ENCODE measurements at places on chromosomes 4 and X.

DNA sequence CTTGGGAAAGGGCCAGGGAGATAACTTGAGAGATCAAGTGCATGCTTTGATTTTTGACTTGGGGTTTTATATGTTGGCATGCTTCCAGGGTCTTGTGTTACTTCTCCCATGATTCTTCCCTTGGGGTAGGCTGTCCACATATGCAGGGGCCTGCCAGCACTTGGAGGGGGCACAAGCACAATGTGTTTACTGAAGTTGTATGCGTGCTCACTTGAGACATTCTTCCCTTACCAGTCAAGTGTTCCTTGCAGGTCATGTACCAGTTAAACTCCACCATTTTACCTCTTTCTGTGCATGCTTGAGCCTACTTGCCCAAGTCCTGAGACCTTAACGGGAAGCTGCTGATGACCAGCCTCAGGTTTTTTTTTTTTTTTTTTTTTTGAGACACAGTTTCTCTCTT is 1880.5 kb downstream of the ARAP2 start:
- no peak for DNase-seq

- DNase-seq = no peak
Measured at GRCh38 chrX:40867352-40867751, 132.0 kb upstream of the MED14 start.

- no peak for DNase-seq
Measured at GRCh38 chrX:40084471-40085101, 13.2 kb downstream of the BCOR start.

DNA sequence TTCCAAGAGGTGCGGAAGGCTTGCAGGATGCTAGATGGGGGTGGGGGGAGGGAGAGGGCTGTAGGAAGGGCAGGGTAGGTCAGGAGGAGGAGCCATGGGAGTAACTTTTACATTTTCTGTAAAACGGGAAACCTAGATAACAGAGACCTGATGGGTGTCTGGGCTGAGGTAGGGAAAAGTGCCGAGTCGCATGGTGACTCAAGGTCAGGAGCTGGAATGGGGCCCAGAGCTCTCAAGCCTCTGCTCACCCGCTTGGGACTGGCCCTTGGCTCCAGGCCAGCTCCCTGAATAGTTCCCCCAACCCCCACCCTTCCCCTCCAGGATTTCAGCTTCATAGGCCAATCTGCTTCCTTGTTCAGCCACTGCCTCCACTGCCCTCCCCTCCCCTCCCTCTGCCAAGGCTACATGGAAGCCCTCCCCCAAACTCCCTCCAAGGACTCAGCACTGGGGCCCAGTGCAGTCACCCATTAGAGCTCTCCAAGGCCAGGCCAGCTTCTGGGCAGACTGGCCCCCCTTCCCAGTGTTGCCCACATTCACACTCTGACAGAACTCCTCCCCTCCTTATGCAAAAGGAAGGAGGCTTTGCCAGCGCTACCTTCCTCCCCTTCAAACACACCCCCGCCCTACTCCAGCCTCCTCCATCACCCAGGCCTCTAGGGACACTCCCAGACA is 43.6 kb downstream of the TSC22D3 start:
- DNase-seq = no peak

DNA sequence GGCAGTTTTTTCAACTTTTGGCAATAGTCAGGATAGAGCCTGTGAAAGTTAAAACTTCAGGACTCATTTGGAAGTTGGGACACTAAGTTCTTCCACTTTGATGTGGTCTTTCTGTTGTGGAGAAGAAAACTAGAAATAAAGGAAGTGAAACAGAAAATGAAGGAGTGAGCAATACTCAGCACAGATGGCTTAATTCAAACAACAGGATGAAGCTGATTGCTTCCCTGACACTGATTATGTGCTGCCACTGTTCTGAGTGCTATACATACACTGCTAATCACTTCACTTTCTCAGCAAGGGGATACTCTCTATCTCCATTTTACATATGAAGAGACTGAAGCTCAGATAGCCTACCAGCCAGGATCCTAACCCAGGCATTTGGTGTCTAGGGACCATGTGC is 235.1 kb upstream of the CPEB2 start:
- DNase-seq = no peak

DNA sequence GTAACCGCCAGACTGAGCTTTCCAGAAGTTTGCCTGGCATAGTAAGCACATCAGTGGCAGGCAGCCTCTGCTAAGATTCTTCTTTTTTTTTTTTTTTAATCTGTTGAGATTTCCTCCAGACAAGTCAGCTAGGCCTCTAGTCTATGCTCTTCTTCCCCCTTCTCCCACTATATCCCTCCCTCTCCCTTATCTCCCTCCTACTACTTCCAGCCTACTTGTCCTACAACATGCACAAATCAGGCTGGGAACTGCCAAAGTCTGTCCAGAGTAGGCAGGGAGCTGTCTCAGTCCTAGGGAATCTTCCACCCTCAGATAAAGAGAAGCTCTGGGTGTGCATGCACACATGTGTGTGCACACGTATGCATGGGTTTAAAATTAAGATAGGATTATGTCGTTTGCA is 49.7 kb upstream of the ARMCX2 start:
- DNase-seq = no peak
